ENCODE measurements at places on chromosomes 3 and 15.

DNA sequence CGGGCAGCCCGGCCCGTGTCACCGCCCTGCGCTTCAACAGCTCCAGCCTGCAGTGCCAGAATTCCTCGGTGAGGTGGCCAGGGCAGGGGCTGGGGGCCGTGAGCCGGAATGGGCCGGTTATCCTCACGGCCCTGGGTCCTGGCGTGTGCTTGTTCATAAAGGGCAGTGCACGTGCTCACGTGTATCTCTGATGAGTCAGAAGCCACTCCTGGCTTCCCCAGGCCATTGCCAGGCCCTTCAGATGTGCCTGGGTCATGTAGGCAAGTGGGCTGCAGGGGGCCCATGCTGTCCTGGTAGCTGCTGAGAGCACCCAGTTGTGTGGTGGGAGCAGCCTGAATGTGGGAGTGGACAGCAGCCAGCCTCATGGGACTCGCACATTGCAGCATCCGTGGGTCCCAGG is 29.2 kb downstream of the PLXNA1 start:
- DNase-seq = no peak

- no peak for DNase-seq
Measured at GRCh38 chr3:43338295-43338694, 52.0 kb downstream of the SNRK start.

DNA sequence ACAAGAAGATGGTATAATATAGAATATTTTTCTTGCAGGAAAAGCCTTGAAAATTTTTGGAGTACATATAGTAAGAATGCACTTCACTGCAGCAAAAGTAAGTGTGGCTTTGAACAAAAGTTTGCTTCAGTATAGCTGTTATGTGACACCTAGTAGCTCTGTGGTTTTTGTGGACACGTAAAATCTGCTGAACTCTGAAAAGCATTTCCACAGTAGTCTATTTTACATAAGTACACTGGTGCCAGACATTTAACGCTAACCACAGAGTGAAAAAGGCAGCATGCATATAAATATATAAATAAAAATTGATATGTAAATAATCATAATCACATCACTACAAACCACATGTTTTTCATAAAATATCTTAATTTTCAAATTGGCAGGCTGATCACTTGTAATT is 39.8 kb downstream of the CGGBP1 start:
- no peak for DNase-seq

DNA sequence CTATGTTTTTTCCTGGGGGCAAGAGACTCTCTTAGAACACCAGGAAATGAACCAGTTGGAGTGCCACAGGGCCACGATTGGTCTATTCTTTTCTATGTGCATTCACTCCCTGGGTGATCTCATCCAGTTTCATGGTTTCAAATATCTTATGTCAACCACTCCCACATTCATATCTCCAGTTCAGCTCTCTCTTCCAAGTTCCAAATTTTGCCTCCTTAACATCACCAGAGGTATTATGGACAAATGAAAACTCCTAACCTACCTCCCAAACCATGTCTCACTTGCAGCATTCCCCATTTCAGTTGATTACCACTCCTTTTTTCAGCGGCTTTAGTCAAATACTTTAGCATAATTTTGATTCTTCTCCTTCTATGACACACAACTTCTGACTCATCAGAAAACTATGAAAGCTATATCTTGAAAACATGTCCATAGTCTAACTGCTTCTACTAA is 203.1 kb upstream of the SEMA6D start:
- no peak for DNase-seq

GRCh38 chr15:51067510-51067909 is 27.2 kb downstream of the TNFAIP8L3 start:
- no peak for DNase-seq

DNA sequence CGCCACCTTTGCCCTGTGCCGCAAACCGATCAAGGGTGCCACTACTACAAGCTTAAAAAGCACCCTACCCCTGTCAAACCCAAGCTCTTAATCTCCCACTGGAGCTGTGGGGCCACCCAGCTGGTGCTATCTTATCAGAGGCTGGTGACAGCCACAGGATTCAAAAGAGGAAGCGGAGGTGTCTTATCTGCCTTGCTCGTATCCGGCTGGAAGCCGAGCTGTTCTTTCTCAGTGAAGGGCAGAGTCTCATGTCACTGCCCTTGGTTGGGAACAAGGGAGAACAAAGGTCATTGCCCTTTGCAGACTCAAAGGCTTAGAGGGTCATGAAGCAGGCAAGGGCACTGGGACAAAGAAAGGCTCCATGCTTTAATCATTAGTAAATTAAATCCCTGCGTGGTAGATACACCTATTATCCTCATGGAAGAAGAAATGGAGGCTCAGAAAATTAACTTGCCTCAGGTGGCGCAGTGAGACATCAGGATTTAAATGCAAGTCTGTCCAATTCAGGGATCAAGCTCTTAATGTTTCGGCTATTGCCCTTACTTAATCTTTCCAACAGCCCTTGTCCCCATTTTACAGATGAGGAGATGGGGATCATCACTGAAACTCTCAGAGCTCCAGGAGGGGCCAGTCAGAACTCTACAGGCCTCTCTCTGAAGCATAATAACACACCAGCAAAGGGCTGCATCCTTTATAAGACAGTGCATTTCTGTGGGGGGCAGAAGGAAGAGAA is 360.0 kb upstream of the PROK2 start:
- DNase-seq = no peak

GRCh38 chr3:35137612-35138011 is 501.7 kb upstream of the ARPP21 start:
- DNase-seq = no peak

GRCh38 chr3:54213907-54214306 is 91.6 kb downstream of the CACNA2D3 start:
- DNase-seq = no peak

GRCh38 chr15:43370975-43371974 is at the start of the genes TUBGCP4 and ZSCAN29:
Gene TUBGCP4 (plus strand): TSS chr15:43371101. CDS start chr15:43371355, 254 bp downstream.
Gene ZSCAN29 (minus strand): TSS chr15:43371043. CDS start chr15:43369913, 1,130 bp downstream.
- peak; percentile 86 for DNase-seq

DNA sequence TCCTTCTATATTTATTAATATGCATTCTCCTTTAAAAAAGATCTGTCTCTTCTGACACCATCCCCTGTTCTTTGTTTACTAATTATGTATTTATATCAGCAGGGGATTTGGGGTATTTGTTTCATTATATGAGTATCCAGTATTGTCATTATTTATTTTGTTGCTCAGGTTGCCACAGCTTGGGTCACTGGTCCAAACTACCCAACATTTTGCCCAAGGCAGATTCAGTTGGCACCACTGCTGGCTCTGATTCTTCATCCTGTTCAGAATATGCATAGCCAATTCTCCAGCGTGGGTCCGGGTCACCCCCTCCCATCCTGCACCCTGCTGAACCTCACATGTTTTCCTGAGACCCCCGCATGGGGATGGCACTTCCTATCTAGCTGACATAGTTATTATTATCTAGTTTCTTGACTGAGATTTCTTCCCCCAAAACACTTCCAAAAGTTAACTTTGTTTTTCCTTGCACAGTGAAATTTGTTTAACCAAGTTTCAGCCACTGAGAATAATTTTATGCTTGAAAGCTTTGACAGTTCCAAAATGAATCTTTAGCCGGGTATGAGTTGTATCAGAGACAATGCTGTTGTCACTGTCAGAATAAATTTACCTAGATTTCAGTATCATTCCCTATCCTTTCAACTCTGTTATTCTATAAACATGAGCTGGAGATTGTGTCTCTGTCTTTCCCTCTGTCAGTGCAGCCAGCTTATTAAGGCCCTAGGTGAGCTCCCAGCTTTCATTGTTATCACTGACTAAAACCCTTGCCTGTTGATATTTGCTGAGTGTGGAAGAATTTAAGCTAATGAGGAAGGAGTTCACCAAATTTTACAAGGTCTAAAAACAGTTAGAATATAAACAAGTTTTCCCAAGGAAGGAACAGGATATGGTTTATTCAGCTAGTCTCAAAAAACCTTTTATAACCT is 70.3 kb downstream of the TGFBR2 start:
- no peak for DNase-seq

- DNase-seq = no peak
Measured at GRCh38 chr15:46280762-46281542, 646.1 kb downstream of the SQOR start.

DNA sequence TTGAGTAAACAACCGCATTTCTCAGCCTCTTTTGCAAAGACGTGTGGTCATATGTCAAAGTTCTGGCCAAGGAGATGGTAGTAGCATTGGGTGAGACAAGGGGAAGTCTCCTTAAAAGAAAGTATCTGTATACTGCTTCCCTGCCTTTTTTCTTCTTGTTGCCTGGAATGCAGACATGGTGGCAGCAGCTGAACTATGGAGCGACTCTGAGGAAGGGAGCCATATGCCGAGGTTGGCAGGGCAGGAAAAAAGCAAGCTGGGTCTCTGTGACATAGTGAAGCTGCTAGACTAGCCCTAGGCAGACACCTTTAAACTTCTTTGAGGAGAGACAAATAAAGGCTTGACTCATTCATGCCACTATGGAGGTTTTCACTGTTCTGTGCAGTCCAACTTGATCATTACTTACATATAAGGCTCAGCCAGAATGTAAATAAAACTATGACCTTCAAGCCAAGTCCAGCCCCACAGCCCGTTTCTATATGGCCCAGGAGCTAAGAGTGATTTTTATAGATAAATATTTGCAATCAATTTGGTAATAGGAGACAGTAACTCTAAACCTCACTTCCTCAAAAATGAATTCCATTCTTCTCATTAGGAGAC is 30.6 kb upstream of the PRICKLE2 start:
- DNase-seq = no peak

DNA sequence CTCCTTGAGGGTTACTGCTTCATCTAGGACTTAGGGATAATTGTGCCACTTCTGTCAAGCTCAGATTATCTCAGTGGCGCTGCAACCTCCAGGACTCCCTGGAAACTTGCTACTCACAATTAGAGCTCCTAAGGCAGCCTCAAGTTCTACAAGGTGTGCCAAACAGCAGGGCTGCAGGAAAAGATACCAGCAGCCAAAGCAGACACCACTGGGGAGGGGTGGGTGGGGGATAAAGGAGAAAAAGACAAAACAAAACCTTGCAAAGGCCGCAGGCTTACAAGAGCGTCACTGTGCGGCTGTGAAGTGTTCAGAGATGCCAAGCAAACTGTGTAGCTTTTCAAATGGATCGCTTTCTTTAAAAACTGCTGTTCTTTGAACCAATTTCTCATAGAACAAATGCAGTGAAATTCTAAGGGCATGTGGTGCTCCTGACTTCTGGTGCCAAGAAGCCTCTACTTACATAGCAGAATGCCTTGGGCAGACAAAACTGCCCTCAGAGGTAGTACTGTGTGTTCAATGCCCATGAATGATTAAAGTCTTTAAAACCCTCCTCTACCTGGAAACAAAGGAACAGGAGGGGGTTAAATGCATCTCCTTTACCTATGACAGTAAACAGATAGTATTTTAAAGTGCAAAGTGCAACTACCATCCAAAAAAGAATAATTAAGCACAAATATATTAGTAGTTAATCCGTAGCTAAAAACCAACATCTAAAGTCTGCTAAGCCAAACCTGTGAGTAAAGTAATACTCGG is 353.4 kb downstream of the FOXP1 start:
- DNase-seq = no peak

DNA sequence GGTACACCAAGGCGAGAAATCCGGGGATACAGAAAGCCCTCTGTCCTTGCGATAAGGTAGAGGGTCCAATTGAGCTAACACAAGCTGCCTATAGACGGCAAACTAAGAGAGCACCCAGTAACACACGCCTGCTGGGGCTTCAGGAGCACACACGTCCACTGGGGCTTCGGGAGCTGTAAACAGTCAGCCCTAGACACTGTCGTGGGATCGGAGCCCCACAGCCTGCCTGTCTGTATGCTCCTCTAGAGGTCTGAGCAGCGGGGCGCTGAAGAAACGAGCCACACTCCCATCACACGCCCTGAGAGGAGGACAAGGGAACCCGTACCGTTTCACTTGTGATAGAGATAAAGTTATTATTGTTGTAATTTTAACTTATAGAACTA is 486 bp downstream of the SAMMSON start:
- no peak for DNase-seq

DNA sequence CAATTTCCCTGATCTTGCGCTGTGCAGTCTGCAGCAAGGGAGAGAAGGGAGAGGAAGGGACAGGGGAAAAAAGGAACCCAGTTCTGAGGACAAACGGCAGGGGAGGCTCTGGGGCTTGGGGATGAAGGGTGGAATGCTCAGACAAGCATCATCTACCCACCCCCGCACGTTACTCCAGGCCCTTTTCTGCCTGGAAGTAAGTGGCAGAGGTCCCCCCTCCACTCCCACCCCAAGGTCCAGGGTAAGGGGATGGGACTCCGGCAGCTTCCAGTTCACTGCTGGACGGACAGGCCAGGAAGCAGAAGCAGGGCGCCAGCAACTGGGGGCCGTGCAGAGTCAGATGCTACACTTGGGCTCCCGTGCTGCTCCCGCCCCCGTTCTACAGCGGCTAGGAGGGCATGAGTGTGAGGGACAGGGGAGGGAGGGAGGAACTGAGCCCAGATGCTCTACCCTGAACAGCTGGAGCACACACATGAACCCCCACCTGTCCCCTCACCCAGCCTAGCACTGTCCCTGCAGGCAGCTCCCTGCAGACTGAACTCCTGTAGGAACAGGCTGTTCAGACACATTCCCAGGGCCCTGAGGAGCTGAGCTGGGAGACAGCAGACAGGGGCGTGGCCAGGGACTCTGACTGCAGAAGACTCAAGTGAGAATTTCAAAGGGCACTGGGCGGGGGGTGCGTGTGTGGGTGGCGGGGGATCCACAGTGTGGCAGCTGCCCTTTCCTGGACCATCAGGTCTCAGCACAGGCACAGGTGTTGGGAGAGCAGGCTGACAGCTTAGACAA is 59.7 kb downstream of the SENP2 start:
- no peak for DNase-seq

DNA sequence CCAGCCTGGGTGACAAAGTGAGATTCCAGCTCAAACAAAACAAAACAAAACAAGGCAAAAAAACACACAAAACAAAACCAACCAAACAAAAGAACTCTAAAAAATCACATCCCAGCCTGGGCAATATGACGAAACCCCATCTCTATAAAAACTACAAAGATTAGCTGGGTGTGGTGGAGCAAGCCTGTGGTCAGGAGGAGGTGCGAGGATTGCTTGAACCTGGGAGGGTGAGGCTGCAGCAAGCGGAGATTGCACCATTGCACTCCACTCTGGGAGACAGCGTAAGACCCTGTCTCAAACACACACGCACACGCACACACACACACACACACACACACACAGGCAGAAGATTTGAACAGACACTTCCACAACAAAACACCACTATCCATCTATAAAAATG is 99.6 kb downstream of the SHQ1 start:
- no peak for DNase-seq

GRCh38 chr3:129504471-129505100 is 23.9 kb upstream of the RHO start:
- DNase-seq = no peak

DNA sequence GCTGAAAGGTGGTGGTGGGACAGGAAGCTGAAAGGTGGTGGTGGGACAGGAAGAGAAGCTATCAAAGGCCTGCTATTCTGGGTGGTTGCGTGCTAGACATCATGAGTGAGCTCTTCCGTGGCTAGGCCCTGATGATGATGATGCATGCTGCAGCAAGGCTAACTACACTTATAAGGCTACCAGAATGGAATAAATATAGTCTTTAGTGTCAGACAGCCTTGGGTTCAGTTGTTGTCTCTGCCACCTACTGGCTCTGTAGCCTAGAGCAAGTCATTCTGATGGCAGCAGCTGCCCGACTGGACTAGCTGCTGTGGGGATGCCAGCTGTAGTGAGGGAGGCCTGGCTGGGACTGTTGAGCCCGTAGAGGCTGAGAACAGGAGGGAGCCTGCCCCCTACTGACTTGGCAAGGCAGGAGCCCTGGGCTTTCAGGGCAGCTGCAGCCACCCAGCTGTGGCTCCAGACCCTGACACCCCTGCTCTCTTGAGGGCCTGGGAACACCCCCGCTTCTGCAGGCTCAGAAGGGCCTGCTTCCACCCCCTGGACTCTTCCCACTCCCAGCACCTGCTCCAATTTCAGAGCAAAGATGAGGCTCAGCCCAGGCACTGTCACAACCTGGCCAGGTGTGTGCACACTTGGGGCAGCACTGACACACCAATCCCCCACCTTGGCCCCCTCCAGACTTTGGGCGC is 21.4 kb upstream of the ZBED2 start:
- DNase-seq = no peak

Measured in coronary artery (tissue), 2 donors.